ENCODE measurements at places on chromosomes 12 and 14.

DNA sequence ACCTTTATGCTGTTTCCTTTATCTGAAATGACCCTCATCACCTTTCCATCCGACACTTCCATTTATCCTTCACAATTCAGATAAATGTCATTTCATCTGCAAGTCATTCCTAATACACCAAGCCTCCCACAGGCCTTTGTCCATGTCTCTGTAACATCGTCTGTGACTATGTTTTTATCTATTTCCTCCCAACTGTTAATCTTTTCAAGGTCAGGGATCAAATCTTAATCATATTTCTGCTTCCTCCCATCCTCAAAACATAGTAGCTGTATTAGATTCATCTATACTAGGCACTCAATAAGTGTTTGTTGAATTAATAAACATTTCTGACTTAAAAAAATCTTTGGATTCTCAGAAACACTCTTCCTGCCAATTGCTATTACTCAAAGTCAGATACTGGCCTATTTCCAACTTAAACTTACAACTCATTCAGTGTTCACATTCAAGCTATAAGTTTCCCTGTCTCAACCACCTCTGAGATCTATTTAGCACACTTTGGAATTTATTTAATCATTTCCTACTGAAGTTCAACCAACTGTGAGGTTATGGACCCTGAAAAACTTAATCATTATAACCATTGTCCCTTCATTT is 100.2 kb upstream of the ALX1 start:
- DNase-seq, result no peak

DNA sequence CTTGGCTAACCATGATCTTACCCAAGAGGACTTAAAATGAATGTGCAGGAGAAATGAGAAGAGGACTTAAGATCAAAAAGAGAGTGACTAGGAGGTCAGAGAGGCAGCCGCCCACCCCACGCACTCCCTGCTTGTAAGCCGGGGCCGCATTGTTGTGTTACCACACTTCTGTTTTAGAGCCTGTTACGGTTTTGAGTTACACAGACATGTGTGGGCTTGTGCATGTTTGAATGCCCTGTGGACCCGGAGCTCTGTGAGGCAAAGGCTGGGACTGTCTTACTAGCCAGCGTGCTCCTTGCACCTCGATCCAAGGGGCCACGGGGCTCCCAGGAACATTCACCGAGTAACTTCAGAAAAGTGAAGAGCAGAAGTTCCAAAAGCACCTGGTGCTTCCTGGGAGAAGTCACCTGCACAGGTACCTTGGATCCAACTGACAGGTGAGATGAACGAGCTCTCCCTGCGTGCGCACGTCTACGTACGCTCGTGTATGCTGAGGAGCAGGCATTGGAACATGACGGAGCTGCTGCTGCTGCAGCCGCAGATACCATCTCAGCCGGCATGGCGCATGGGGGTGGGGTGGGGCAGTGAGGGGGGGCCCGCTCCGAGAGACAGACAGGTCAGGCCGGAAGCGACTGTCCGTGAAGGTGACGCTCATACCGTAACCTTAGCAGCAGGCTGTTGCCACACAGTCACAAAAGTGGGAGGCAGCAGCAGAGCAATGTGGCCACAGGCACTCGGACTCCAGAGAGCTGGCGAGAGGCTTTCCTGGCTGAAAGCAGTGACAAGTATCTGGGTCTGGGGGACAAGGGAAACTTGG is 23.7 kb downstream of the SFSWAP start:
- no peak for DNase-seq

DNA sequence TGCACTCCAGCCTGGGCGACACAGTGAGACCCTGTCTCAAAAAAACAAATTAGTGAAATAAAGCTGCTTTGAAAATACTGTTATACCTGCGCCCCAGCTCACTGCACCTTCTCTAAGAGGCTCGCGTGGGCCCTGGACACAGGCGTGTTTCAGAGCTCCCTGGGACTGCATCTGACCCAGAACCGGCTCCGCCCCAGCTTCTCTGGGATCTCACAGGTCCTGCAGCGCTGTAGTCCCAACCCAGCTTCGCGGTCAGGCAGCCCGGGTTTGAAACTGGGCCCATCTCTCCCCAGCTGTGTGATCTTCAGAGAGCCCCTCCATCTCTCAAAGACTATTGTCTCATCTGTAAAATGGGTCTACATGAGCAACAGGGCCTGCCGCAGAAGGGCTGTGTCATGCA is 7.5 kb downstream of the RIMBP2 start:
- DNase-seq, result no peak

- no peak for DNase-seq
Measured at GRCh38 chr12:15829255-15829654, 40.1 kb upstream of the EPS8 start.

- no peak for DNase-seq
Measured at GRCh38 chr12:19737019-19737418, 297.7 kb downstream of the AEBP2 start.

GRCh38 chr12:71269281-71269598 is 111.4 kb upstream of the TSPAN8 start:
- no peak for DNase-seq

GRCh38 chr14:67623114-67623513 is 3.4 kb downstream of the ARG2 start:
- no peak for DNase-seq

DNA sequence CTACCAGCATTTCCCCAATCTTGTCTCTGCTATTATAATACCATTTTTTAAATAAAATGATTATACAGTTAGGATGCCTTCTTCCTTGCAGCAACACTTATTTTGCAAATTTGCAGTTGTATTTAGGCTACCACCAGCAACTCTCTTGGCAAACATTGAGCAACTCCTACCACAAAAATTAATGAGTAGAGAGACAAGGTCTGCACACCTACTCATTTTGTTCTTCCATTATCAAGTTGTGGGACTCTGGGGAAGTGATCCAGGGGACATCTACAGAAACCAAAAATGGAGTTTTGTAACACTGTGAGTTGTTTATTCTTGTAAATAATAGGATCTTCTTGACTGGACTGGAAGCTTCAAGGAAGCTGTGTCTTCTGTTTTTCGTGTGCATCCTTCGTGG is 38.6 kb downstream of the DGLUCY start:
- DNase-seq, result no peak

- no peak for DNase-seq
Measured at GRCh38 chr12:84911271-84912197, 1.1 kb downstream of the SLC6A15 start.

GRCh38 chr12:116265351-116266147 is 11.9 kb downstream of the MED13L start:
- DNase-seq, result no peak

- DNase-seq, result peak; percentile 25
Measured at GRCh38 chr12:10153271-10154144, 18.4 kb downstream of the OLR1 start.

- DNase-seq, result no peak
Measured at GRCh38 chr14:29944091-29944490, 16.4 kb upstream of the PRKD1 start.

DNA sequence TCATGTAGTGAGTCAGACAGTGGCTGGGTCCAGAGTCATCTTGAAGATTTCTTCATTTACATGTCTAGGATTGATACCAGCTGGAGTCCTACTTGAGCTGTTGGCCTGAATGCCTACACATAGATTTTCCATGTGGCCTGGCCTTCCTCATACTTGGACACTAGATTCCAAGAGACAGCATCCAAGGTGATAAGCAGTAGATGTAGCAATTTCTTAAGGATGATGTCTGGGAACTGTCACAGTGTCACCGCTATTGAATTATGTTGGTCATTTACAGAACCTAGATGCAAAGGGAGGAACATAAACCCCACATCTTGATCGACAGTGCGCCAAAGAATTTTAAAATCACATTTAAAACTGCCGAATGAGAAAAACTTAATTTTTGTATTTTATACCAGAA is 412.3 kb downstream of the TRHDE start:
- no peak for DNase-seq

- no peak for DNase-seq
Measured at GRCh38 chr14:25231004-25231403, 181.1 kb upstream of the STXBP6 start.

GRCh38 chr12:127052511-127053232 is 1214.3 kb upstream of the TMEM132C start:
- DNase-seq, result no peak

GRCh38 chr12:117272690-117273089 is 82.4 kb upstream of the FBXO21 start:
- no peak for DNase-seq

DNA sequence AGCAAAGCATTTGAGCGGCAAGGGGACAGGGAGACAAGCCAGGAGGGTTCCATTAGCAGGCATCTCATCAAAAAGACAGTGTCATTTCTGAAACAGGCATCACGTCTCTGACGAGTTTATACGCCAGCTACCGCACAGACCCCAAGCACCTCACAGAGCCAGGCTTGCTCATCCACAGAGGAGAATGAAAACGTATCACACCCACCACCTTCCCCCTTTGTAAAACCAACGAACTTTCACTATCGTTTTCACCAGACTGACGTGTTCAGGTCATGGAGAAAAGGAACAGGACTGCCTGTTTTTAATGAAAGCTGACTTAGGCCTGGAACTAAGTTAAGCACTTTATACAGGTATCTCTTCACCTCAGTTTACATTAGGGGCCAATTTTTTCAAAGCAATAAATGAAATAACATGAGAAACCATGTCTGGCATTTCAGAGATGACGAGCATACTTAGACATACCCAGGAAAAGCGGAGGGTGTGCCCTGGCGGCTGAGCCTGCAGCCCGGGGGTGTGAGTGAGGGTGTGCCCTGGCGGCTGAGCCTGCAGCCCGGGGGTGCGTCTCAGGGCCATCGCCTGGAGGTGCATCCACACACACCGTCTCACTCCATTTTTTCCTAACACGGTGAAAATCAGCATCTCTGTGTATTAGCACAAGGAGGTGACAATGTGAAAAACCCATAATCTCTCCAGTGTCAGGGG is 41.9 kb downstream of the STX2 start:
- DNase-seq, result no peak

GRCh38 chr14:57038689-57039088 is 228.4 kb upstream of the OTX2 start:
- DNase-seq, result no peak

GRCh38 chr12:31471051-31471450 is 119.9 kb downstream of the DENND5B start:
- DNase-seq, result no peak

- no peak for DNase-seq
Measured at GRCh38 chr14:64777461-64777860, 73.2 kb downstream of the PLEKHG3 start.

DNA sequence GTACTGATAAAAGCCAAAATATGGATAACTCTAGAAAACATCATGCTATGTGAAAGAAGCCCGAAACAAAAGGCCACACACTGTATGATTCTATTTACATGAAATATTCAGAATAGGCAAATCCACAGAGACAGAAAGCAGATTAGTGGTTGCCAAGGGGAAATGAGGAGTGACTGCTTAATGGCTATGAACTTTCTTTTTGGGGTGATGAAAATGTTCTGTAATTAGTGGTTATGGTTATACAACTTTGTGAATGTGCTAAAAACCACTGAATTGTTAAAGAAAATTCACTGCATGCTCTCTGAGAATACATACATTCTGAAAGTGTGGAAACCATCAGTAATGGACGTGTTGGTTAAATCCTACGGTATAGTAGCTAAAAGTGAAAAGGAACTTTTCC is 39.9 kb upstream of the STON2 start:
- DNase-seq, result no peak

DNA sequence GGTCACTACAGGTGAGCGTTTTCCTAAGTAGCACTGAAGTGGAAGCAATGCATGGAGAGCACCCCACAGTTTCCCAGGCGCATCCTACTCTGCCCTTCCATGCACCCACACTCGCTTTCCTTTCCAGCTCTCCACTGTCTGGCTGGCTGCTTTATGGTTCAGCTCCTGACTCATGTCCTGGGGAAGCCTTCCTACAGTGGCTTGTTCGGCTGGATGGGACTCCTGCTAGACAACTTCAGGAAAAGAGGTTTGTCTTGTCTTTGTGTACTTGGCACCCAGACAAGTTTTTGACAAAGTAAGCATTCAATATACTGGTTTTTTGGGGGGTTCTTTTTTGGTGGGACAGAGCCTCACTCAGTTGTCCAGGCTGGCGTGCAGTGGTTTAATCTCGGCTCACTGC is 21.6 kb downstream of the PPM1H start:
- no peak for DNase-seq

- no peak for DNase-seq
Measured at GRCh38 chr14:76615331-76615730, 145.9 kb upstream of the VASH1 start.

DNA sequence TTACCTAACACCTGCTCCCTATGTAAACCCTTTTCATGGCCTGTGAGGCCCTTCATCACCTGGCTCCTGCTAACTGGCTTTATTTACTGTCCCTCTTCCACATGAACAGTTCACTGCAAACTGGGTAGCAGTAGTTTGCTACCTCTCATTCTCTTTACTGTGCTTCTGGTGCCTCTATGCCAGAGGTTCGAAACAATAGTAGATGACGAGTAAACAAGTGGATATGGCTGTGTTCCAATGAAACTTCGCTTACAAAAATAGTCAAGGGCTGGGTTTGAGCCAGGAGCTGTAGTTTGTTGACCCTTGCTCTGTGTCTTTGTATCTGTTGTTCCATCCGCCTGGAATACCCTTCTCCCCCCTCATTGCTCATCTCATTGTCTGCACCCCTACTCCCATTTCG is 233.6 kb upstream of the RMST start:
- DNase-seq, result no peak

GRCh38 chr12:41189395-41190251 is 1.5 kb downstream of the PDZRN4 start:
- no peak for DNase-seq

DNA sequence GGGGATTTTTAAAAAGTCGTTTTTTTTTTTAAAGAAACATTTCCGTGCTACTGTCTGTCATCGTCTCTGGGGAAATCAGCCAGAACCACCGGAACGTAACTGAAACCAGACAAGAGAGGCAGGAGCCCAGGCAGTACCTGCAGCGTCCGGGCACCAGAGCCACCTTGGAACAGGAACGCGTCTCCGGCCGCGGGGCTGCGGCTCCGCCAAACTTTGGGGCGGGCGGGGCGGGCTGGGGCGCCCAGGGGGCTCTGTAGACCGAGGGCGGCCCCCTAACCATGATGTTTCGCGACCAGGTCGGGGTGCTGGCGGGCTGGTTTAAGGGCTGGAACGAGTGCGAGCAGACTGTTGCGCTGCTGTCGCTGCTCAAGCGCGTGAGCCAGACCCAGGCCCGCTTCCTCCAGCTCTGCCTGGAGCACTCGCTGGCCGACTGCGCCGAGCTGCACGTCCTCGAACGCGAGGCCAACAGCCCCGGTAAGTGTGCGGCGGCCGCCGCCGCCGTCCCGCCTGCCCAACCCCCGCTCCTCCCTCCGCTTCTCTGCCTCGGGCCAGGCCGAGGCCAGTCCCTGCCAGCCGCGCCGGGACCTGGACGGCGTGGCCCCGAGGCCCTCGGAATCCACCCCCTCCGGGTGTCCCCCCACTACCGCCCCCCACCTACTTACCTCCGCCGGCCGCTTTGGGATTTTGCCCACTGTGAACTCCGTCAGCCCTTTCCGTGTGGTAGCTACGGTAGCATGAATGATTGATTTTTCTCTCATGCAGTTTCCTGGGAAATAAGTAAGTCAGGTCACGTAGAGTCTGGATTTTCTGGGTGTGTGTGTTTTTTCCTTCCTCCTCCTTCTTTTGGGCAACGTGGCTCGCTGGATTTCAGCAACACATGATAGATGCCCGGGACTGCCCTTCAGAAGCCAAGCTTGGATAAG is 972 bp downstream of the SAMD4A start:
- DNase-seq, result peak; percentile 7

Data from activated CD4-positive, CD25-positive, alpha-beta regulatory T cell treated with anti-CD3 and anti-CD28 coated beads, Interleukin-2, amount 50 U/mL, for 16 hours (primary cell).